Activated CD4-positive, alpha-beta memory T cell treated with anti-CD3 and anti-CD28 coated beads, Interleukin-2, amount 10 ng/mL, durations not matched to agents 7 days and 5 days (primary cell): ENCODE measurements at places on chromosomes 12 and 14. TPM values are rescaled to one million over a fixed set of nuclear protein-coding genes. Genes with fewer than 3 reads are reported as not detected.

The RTL1 gene
- not detected for total RNA-seq

The TSHR gene
- total RNA-seq = 0.70 TPM

The TEX52 gene
- 0.20 TPM for total RNA-seq

The KRT77 gene
- not detected for total RNA-seq

The NGB gene
- total RNA-seq = not detected

The OASL gene
- 104 TPM for total RNA-seq

The CCDC59 gene
- total RNA-seq = 50.4 TPM

The MGST1 gene
- total RNA-seq = 0.38 TPM

The CPNE8 gene
- total RNA-seq = 4.2 TPM

The ST8SIA1 gene
- total RNA-seq = 2.6 TPM

The NEUROD4 gene
- total RNA-seq = not detected

The SAMD15 gene
- total RNA-seq = 0.25 TPM

The GPRC5A gene
- 0.03 TPM for total RNA-seq

The MAP1LC3B2 gene
- 0.68 TPM for total RNA-seq

The HPD gene
- total RNA-seq = not detected

The KMT2D gene
- total RNA-seq = 82.3 TPM

The PLEK2 gene
- total RNA-seq = not detected

The KRT78 gene
- not detected for total RNA-seq

The LHX5 gene
- total RNA-seq = not detected

The SLC5A8 gene
- total RNA-seq = not detected

The SMCO3 gene
- total RNA-seq = not detected

The CCDC184 gene
- total RNA-seq = 0.65 TPM

The FANCM gene
- 12.7 TPM for total RNA-seq

The CLEC4E gene
- total RNA-seq = not detected

The SLC39A9 gene
- total RNA-seq = 47.2 TPM

The GPR84 gene
- total RNA-seq = 0.25 TPM

The NTN4 gene
- total RNA-seq = 0.63 TPM

The TMEM119 gene
- 0.80 TPM for total RNA-seq

The SYNDIG1L gene
- not detected for total RNA-seq

The ATP6V1D gene
- 48.2 TPM for total RNA-seq

The KLRD1 gene
- total RNA-seq = 0.65 TPM

The RPGRIP1 gene
- total RNA-seq = not detected

The SGPP1 gene
- total RNA-seq = 20.6 TPM

The ZNF891 gene
- total RNA-seq = 1.6 TPM

The KERA gene
- total RNA-seq = not detected

The OVCH1 gene
- not detected for total RNA-seq

The SERPINA12 gene
- not detected for total RNA-seq

The RNFT2 gene
- total RNA-seq = 9.8 TPM

The GPR132 gene
- 51.2 TPM for total RNA-seq

The CPNE6 gene
- not detected for total RNA-seq

The PRIMA1 gene
- total RNA-seq = not detected

The SPIC gene
- not detected for total RNA-seq

The GOLGA3 gene
- 46.5 TPM for total RNA-seq

The CCDC88C gene
- 175 TPM for total RNA-seq

The OTX2 gene
- total RNA-seq = not detected

The MYH7 gene
- total RNA-seq = not detected

The ATG14 gene
- 5.5 TPM for total RNA-seq

The STAC3 gene
- total RNA-seq = 4.5 TPM

The MFAP5 gene
- total RNA-seq = not detected

The KRT4 gene
- not detected for total RNA-seq

The ZNF384 gene
- total RNA-seq = 69.5 TPM

The TEX22 gene
- total RNA-seq = 4.4 TPM
